ENCODE measurements at places on chromosomes 5 and 9.

GRCh38 chr5:84130006-84130580, 254.6 kb downstream of the EDIL3 start:
- DNase-seq = no peak

DNA sequence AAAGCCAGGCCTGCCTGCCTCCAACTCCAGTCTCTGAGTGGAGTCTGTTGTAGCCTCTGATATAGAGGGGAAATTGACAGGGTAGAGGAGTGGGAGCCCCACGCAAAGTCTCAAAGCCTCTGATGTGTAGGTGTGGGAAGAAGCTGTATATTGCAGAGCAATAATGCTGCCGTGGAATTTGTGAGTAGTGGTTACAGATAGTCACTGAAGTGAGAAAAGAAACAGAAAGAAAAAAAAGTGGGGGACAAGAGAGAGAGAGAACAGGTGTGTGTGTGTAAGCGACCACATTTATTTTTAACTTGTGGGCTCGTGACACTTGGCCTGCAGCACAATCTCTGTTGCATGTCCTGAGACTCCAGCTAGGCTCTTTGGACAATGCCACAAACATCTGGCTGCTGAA, 227.8 kb downstream of the NSG2 start:
- no peak for DNase-seq

DNA sequence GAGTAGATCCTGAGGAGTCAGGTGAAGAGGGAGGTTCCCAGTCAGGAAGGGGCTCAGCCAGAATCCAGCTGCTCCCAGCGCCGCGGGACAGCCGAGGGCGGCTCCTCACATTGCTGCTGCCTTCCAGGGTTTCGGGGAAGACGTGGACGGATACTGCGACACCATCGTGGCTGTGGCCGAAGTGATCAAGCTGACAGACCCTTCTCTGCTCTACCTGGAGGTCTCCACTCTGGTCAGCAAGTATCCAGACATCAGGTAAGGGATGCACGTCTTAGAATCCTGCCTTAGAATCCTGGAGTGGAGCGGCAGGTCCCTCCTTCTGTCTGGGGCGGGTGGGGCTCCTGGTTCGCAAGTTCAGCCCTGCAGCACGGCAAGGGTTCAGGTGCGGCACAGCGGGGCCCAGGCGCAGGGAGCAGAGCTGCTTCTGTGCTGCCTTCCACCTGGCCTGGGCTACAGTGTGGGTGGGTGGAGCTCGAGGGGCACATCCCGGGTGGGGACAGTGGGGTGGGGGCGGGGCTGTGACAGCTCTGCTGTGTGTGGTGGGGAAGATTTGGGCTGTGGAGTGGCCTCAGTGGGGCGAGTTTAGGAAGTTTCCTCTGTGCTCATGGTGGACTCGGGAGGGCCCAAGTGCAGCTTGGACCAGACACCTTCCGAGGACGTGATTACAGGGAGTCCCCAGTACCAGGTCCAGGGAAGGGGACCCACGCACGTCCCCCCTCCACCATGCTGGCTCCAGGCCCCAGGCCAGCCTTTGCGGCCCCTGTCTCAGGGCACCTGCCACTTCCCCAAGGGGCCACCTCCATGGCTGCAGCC, 22.8 kb downstream of the EXOC3 start:
- DNase-seq = no peak

- no peak for DNase-seq
Observed at GRCh38 chr5:8304341-8304740, 435.4 kb downstream of the MTRR start.

- DNase-seq = peak; percentile 46
Observed at GRCh38 chr5:13745508-13745907, 199.0 kb downstream of the DNAH5 start.

DNA sequence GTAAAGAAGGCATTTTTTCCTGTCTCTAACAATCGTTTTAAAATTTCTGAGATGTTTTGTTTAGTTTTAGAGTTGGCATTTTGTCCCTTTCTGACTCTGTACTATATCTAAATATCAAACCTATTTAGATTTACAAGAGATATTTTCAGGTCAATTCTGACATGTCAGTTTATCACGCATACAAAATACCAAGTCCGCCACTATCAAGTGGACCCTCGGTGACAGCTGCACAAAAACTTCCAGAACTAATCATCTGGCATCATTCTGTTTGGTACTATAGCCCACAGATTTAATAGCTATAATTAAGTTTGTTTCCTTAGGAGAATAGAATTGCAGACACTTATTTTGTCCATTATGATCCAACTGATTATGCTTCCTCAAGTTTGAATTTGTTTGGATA, 1278.2 kb downstream of the CDH12 start:
- DNase-seq = no peak

DNA sequence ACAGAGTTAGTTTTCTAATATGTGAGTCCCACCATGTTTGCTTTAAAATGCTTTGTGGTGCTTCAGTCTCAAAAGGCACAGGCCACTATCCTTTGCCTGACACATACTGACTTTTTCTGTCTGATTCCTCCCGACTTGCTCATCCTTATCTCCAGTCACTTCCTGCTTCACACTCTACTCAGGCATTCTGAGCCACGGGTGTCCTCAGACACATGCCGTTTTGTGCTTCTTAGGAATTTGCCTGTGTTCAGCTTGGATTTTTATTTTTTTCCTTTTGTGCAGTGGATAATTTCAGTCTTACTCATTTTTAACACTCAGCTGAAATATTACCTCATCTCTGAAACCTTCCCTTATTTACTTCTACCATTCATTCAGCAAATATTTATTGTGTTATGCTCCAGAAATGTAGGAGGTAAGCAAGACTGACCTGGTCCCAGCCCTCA, 54.1 kb downstream of the MAN2A1 start:
- peak; percentile 94 for DNase-seq

GRCh38 chr9:86369810-86370209, 15.6 kb upstream of the TUT7 start:
- no peak for DNase-seq

DNA sequence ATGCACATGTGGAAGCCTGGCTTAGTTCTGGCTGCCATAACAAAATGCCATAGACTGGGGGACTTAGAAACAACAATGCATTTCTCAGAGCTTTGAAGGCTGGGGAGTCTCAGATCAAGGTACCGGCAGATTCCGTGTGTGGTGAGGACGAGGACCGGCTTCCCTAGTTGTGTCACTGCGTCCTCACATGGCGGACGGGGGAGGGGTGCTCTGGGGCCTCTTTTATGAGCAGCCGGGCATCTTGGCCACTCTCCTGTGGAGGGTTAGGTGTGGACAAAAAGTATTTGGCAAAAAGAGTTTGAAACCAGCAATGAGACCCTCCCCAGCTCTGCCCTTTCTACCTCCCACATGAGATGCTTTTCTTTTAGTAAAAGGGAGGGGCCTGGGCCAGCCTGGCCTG, 118.5 kb upstream of the LPCAT1 start:
- no peak for DNase-seq

DNA sequence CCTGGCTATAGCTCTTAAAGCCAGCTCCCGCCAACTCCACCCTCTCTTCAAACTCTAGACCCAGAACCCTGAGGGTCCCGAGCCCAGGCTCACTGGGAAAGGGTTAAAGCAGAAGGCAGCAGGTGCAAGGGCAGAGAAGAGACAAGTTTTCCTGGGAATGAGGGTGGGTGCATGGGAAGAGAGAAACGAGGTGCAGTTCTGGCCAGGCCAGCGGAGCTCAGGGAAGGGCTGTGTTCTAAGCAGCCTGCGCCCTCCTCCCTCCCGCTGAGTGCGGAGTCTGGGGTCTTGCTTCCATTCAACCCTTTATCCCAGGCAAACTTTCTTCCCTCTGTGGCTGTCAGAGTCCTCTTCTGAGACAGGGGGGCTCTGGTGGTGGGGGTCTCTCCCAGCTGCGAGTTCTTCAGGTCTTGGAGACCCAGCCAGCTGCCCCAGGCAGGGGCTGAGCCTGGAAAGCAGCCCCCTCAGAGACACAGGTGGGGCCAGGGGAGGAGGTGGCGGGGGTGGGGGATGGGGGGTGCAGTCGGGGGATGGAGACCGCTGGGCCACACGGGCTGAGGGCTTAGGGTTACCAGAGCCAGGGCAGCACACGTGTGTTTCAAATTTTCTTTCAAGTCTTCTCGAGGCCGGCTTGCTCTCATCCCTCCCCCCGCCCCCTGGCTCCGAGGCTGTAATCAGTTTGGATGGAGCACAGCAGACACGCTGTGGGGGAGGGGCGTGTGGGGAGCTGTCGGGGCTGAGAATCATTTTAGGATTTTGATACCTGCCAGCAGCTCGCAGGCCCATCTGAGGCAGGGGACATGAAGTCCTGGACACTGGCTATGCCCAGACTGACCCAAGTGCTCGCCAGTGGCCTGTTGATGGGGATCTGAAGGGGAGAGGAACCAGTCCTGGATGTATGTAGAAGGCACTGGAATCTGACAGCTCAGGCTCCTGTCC, 169.6 kb upstream of the SMIM23 start:
- DNase-seq = no peak

DNA sequence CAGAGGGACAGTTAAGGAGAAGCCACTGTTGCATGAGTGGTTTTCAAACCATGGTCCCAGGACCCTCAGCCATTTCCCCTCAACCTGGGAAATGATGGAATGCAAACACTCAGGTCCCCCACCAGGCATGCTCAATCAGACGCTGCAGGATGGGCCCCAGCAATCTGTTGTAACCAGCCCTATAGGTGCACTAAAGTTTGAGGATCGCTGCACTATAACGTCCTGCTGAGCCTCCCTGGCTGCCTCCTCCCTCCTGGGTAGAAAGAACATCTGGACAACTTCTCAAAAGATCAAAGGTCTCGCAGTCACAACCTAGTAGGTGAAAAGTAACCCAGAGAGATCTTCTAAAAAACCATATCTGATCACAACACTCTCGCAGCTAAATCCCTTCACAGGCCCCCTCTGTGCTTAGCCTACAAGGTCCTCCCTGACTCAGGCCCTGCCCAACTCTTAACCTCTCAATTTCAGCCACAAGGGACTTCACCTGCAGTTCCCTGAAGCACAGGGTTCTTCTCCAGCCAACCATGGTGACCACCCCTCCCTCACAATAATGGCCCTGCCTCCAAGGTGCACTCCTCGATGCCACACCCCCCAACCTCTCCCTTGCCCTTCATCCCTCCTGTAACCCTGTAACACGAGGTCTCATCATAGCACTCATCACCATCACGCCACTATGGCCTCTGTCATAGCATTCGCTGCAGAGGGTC, 3.5 kb downstream of the SHB start:
- DNase-seq = no peak

DNA sequence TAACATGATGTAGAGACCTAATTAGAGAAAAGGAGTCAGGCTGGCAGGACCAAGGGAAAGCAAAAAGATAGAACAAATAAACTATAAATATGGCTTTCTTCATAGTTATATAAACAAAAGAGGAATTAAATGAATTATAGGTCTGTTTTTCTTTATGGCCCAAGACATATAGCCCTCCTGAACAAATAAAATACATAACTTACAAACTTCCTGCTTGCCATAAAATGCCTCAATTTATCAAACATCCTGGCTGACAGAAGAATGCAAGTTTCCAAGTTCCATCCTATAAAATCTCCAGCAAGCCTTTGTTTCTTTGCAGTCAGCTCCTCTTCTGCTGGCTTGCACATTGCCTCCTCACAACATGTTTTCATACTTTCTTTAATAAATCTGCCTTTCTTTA, 31.3 kb upstream of the IRGM start:
- DNase-seq = no peak

DNA sequence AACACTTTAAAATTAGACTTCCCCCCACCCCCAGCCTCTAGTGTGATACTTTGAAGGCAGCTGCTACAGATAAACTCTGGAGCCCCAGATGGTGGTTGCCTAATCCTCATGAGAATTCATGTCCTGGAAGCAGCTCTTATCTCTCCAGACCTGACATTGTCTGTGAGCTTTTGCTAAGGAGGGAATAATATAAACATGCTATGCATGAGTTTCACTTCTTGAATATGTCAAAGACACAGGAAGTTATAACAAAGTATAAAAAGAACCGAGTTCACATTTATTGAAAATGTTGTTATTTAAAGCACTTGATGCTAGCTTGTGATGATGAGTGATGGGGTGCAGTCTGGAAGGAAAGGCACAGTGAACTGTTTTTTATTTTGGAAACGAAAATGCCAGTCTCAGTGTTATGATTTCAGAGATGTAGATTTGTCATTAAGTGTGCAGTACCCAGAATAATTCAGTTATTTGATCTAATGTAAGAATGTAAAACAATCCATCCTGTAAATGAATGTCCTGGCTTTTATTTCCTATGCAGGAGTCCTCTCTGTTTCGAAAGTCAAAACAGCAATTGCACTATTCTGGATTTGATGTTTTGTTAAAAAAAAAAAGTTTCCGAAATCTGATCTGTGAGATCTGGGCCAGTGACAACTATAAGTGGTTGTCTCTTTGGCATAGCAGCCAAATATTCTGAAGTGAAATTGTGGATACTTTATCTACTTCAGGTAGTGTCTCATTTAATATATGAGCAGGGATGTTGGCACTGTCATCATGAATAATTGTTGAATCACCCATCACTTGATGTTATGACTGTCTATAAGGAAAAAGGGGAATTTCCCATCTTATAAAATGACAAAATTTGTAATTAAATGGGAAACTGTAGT, 77.0 kb downstream of the ZCCHC7 start:
- no peak for DNase-seq

GRCh38 chr9:2083479-2083878, 68.3 kb downstream of the SMARCA2 start:
- no peak for DNase-seq

GRCh38 chr5:32692036-32692746, 18.9 kb upstream of the NPR3 start:
- peak; percentile 63 for DNase-seq

- DNase-seq = no peak
Observed at GRCh38 chr5:135024956-135025729, 8.9 kb downstream of the PITX1 start.

GRCh38 chr9:16029046-16029615, 476.3 kb downstream of the CCDC171 start:
- no peak for DNase-seq

- DNase-seq = no peak
Observed at GRCh38 chr5:11814373-11814772, 89.9 kb downstream of the CTNND2 start.

DNA sequence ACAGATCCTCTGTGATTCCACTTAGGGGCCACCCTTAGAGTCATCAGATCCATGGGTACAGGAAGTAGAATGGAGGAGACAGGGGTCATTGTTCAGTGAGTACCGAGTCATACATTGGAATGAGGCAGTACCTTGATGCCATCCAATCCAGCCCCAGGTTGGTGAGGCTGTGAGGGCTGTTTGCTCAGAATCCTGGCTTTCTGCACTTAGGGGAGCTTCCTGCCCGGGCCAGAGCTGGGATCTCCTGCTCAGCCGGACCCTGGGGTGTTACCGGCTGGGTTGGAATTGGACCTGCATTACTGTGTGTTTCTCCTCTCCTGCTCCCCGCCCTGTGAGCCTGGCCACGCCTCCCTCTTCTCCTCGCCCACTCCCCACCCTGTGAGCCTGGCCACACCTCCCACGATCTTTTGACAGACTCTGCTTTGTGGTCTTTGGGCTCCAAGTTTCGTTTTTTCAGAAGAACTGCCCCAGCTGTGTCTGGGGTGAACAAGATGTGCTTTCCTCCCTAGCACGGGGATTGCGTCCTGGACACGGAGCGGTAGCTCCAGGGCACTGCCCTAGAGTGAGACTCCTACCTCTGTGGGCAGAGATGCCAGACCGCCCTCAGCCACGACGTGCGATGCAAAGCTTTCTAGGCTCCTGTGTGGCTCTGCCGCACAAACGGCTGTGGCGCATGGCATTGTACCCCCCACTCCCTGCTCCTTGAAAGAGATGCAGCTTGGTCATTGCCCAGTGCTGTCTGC, 15.4 kb downstream of the TRAF2 start:
- no peak for DNase-seq

- DNase-seq = no peak
Observed at GRCh38 chr9:131633491-131634031, 88.2 kb downstream of the PRRT1B start.

GRCh38 chr9:113343732-113344231, 3.7 kb upstream of the WDR31 start:
- no peak for DNase-seq

GRCh38 chr9:77457916-77458592, 190.1 kb downstream of the GNA14 start:
- DNase-seq = no peak

All from non-pigmented ciliary epithelial cell (primary cell).